ENCODE measurements at places on chromosomes 3 and 15.

GRCh38 chr15:62958528-62959363, 83.8 kb upstream of the TPM1 start:
- no peak for DNase-seq

- DNase-seq = no peak
Measured at GRCh38 chr3:13371100-13372075, 48.7 kb downstream of the NUP210 start.

DNA sequence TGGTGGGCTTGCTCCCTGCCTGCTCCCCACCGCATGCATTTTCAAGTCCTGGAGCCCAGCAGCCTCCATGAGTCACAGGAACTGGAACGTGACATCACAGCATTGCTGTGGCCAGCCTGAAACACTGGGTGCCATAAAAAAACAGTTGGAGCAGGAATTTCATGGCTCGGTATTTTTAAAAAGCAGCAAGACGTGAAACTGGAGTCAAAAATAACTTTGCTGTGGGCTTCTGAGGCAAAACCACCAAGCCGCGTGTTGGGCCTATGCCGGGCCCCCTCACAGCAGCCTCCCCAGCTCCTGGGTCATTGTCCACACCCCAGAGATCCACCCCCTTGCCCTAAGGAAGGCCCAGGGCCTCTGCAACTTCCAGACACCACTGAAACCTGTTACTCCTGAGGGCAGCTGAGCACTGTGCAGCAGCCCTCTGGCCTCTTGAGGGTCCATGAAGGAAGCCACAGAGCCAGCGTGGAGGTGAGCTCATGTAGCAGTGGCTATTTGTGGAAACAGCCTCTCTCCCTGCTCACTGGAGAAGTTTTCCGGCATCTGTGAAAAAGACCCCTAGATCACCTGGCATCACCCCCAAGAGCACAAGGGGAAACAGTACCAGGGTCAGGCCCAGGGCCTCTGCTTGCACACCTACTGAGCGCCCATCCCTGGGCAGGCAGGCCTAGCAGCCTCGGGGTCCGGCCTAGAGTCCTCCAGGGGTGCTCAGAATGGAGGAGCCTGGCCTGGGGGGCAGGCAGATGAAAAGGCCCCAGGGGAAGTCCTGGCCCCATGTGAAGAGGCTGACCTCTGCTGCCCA, 34.0 kb upstream of the DUSP7 start:
- DNase-seq = no peak

DNA sequence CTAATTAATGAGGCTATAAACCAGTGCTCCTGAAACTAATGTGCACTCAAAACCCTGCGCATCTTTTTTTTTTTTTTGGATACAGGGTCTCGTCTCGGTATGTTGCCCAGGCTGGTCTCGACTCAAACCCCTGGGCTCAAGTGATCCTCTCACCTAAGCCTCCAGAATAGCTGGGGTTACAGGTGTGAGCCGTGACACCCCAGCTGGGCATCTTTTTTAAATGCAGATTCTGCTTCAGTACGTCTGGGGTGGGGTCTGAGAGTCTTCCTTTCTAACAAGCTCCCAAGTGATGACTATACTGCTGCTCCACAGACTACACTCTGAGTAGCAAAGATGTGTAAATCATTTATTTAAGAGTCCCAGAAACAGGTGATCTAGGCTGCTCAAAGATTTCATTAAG, 73.0 kb downstream of the BFSP2 start:
- DNase-seq = peak; percentile 16

DNA sequence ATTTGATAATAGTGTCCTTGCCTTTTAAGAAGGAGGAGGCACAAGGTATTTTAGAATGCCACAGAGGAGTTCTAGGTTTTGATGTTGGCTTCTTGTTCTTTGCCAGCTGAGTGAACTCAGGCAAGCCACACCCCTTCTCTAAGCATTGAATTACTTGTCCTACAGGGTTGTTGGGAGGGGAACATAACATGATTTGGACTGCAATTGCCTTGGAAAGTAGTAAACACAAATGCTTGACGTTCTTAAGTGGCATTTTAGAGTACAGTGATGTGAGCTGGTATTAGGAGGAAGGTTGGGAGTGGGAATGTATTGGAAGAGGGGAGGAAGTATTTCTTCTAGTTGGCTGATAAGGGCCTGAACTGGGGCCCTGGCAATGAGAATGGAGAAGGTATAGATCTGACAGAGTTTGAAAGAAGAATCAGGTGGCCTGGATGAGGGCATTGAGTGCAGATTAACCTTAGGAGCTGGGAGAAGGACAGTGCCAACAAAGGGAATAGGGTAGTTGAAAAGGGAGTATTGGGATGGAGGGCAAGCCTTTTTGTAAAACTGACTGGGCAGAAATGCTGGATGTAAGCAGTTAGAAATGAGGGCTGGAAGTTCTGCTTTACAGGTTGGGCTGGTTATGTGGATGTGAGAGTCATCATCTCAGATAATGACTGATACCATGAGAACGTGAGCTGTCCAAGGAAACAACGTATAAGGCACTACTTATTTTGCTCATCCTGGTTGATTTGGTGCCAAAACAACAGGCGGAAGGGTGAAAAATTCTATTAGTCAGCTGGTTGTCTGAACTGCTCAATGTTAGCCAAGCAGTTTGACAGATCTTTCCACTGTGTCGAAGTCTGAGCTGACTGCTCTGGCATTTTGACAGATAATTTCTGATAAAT, 16.7 kb downstream of the KAT2B start:
- no peak for DNase-seq

DNA sequence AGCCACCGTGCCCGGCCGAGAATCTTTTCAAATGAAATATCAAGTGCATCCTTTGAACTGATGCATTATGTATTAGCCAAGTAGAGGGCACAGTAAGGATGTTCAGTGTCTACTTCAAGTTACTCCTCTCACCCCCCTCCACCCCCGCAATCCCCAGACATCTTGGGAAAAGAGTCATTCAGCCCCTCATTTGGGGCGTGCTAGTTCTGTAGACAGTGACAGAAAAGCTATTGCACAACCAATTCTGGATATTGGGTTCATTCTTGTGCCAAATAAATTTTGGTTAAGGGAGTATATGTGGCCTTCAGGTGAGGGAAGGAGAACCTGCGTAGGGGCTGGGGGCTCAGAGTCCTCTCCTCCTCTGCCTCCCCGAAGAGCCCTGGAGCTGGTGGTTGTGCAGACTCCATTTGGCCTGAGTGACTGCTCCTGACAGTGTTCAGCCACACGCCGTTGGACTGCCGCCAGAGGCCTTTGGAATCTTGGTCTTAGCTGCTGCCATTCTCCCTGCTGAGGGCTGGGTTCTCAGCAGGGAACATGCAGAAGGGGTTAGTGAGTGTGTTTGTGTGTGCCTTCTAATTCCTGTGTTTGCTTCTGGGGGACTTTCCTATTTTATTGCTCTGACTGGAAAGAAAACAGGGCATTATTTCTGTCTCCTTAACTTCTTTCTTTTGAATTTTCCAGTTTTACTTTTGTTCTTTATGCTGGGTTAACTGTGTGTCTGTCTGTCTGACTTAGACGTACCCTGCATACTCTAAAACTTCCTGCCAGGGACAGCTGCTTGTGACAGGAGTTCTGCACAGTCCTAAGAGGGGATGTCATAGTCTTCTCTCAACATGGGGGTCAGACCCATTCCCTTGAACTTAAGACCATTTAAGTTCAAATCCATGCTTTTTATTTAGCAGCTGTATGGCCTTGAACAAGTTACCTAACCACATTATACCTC, 21.0 kb downstream of the RARB start:
- DNase-seq = no peak

All from NCI-H2029 treated with DMSO at 0.1 percent for 48 hours (cell line).